Adrenal gland (tissue), 19 donors: ENCODE measurements at places on chromosomes 2 and 18. TPM values are rescaled to one million over a fixed set of nuclear protein-coding genes. Genes with fewer than 3 reads are reported as not detected.

Gene RMND5A
- 25.3 TPM for total RNA-seq

Gene CNGA3
- total RNA-seq, result not detected

Gene DQX1
- not detected for total RNA-seq

Gene TCF7L1
- 6.3 TPM for total RNA-seq

Gene XRCC5
- 204 TPM for total RNA-seq

Gene CDH19
- total RNA-seq, result 7.4 TPM

Gene CCDC178
- 2.2 TPM for total RNA-seq

Gene UPP2
- total RNA-seq, result not detected

Gene OTX1
- total RNA-seq, result not detected

Gene FOXI3
- not detected for total RNA-seq

Gene VAPA
- 324 TPM for total RNA-seq

Gene STON1
- 32.5 TPM for total RNA-seq

GRCh38 chr2:6909431-6910385, 7.5 kb upstream of the RNF144A start:
- H3K27me3 ChIP-seq, result no peaks in the 10 kb centered on the region
- no peak overlapping the region for H3K27ac ChIP-seq
- H3K36me3 ChIP-seq, result no peaks in the 10 kb centered on the region
- H3K4me1 ChIP-seq, result no peaks in the 10 kb centered on the region

DNA sequence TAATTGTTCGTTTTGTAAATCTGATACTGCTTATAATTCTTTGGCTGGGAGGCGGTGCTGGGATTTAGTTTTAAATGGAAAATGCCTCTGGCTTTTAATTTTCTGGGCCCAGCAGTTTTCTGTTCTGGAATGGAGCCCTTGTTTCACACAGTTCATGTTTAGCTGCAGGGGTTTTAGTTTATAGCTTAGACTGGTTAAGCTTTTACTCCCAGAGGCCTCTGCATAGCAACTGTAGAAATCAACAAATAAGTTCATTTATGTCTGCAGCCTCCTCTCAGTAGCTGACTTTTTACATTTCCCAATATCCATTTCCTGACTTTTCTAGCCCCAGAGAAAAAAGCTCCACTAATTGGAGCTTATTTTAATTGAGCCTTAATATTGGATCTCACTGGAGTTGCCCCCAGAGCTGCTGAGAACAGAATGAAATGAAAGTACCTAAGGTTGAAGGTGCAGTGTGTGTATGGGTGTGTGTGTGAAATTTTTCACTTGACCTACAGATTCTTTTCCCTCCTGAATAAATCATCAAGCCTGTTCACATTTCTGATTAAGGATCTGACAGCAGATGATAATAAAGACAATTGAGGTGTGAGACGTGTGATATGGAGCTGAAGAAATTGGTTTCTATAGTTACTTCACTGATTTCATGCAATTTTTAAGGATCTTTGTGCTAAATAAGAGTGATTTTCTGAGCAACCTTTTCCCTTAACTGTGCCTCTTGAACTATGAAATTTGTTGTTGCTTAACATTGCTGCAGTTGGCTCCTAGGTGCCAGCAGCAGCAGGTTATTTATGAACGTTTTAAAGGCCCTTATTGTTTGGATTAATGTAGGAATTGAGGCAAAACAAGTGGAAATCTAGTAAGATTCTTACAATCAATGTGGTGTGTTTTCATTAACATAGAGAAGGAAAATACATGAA, 109.6 kb downstream of the TAF4B start:
- H3K4me3 ChIP-seq, result no peak overlapping the region
- H3K27ac ChIP-seq, result peak overlapping the region; percentile 35
- H3K27me3 ChIP-seq, result no peaks in the 10 kb centered on the region
- no peak for DNase-seq

DNA sequence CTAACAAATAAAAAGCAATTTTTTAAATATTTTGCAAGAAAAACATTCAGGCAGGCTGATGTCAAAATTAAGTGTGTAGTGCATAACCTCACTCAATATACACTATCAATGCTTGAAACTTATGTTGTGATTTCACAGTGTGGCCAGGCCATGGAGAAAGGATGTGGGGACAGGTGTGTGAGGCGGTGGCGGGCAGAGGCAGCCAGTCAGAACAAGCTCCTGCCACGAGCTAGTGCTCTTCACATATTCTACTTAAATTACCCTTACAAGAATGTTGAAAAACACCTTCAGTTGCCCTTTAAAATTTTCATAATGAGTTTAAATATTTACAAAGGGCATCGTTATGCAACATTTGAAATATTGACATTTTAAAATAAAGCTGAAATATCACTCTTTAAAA, 43.2 kb downstream of the CYB5A start:
- DNase-seq, result no peak
- H3K36me3 ChIP-seq, result no peaks in the 10 kb centered on the region
- peaks cover 10% of the 10 kb centered on the region for H3K4me1 ChIP-seq
- no peaks in the 10 kb centered on the region for H3K27me3 ChIP-seq

DNA sequence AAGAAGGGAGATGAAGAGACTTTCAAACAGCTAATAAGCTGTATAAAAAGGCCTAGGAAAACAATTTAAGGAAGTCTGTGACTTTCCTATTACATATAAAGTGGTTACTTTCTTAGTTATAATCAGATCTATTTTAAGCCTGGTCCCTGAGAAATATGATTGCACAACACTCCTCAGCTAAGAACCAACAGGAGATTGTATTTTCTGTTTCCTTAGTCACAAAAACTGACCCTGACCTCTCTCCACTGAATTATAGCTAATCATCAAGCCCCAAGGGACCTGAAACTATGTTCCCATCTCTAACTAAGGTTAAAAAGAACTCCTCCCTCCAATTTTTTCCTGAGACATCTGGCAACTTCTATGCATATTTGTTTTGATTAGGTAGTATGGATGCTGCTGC, 106.9 kb downstream of the ROCK1 start:
- no peaks in the 10 kb centered on the region for H3K27me3 ChIP-seq
- H3K27ac ChIP-seq, result peak overlapping the region; percentile 62
- DNase-seq, result peak; percentile 34
- peaks cover 37% of the 10 kb centered on the region for H3K4me1 ChIP-seq
- H3K4me3 ChIP-seq, result no peak overlapping the region

- H3K27ac ChIP-seq, result no peak overlapping the region
- DNase-seq, result no peak
- no peaks in the 10 kb centered on the region for H3K27me3 ChIP-seq
- H3K36me3 ChIP-seq, result no peaks in the 10 kb centered on the region
- H3K4me3 ChIP-seq, result no peak overlapping the region
- no peaks in the 10 kb centered on the region for H3K4me1 ChIP-seq
Observed at GRCh38 chr2:3319134-3319533, 58.5 kb downstream of the EIPR1 start.

- no peaks in the 10 kb centered on the region for H3K27me3 ChIP-seq
- H3K36me3 ChIP-seq, result no peaks in the 10 kb centered on the region
- H3K27ac ChIP-seq, result no peak overlapping the region
- H3K4me1 ChIP-seq, result peaks cover 26% of the 10 kb centered on the region
Observed at GRCh38 chr18:45571714-45572113, 43.6 kb upstream of the SLC14A2 start.

DNA sequence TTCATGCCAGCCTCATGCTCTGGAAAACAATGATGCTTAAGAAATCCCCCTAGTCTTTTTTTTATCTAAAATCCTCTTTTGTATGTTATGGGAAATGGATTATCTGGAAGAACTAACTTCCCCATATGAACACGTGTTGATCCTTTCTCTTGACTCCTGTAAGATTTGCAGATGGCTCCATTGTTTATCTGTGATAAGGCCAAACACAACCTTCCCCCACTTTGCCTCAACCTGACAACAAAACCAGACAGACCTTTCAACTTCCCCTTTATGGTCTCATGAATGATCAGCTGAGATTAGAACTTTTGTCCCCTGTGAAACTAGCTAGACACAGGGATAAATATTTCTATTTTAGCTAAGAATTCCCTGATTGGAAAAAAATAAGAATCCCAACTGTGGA, 828.0 kb upstream of the CDH2 start:
- no peak overlapping the region for H3K27ac ChIP-seq
- no peaks in the 10 kb centered on the region for H3K27me3 ChIP-seq
- no peaks in the 10 kb centered on the region for H3K4me1 ChIP-seq
- no peak overlapping the region for H3K4me3 ChIP-seq

DNA sequence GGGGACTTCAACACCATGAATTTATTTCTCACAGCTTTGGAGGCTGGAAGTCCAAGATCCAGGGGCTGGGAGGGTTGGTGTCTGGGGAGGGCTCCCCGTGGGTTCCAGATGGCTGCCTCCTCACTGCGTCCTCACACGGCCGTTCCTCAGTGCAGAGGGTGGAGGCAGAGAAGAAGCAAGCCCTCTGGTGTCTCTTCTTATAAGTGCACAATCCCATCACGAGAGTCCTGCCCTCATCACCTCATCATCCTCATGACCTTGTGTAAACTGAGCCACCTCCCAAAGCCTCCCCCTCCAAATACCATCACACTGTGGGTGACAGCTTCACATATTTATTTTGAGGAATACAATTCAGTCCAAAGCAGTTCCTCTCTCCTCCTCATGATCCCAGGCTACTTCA, 26.3 kb downstream of the TMEM163 start:
- H3K4me3 ChIP-seq, result no peak overlapping the region
- no peaks in the 10 kb centered on the region for H3K36me3 ChIP-seq
- no peak for DNase-seq
- H3K27ac ChIP-seq, result no peak overlapping the region
- no peaks in the 10 kb centered on the region for H3K27me3 ChIP-seq

- peaks cover 3% of the 10 kb centered on the region for H3K4me1 ChIP-seq
- no peaks in the 10 kb centered on the region for H3K36me3 ChIP-seq
- H3K4me3 ChIP-seq, result no peak overlapping the region
- H3K27me3 ChIP-seq, result no peaks in the 10 kb centered on the region
Observed at GRCh38 chr2:143258126-143258892, 129.1 kb downstream of the ARHGAP15 start.

GRCh38 chr2:69992310-69993047, 31.0 kb upstream of the ASPRV1 start:
- H3K4me1 ChIP-seq, result no peaks in the 10 kb centered on the region
- no peaks in the 10 kb centered on the region for H3K27me3 ChIP-seq
- no peak overlapping the region for H3K27ac ChIP-seq
- peaks cover 6% of the 10 kb centered on the region for H3K36me3 ChIP-seq

DNA sequence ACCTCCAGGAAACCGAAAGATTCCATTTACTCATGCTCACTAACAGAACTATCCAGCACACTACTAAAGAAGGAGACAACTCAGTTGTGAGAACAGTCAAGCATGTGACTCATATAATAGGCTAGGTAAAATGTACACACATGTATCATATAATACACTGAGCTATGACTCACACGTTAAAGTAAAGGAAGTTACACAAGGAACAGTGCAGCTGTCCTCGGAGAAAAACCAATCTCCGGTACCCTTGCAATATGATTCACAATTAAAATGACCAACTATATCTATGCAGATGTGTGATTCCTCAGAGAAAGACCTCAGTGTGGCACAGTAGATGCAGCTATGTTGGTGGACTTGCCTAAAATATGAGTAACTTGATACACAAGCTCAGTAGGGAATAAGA, 76.5 kb downstream of the STRN start:
- H3K27ac ChIP-seq, result no peak overlapping the region
- H3K27me3 ChIP-seq, result no peaks in the 10 kb centered on the region
- no peaks in the 10 kb centered on the region for H3K36me3 ChIP-seq
- no peaks in the 10 kb centered on the region for H3K4me1 ChIP-seq

GRCh38 chr2:68290901-68291300, 28.8 kb downstream of the CNRIP1 start:
- H3K36me3 ChIP-seq, result no peaks in the 10 kb centered on the region
- no peak overlapping the region for H3K4me3 ChIP-seq
- no peaks in the 10 kb centered on the region for H3K27me3 ChIP-seq

DNA sequence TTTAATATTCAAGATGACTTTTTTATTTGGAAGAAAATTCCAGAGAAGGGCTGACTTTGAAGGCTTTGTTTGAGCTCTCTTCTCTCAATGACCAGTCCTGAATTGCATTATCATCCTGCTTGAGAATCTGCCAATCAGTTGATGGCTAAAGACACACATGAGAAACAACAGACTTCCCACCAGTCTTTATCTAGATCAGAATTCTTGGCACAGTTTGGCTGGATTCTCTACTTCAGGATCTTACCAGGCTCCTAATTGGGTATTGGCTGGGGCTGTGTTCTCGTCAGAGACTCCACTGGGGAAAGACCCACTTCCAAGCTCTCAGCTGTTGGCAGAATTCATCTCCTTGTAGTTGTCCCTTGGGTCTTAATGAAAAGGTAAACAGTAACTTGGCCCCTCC, 86.0 kb downstream of the WDSUB1 start:
- H3K27me3 ChIP-seq, result no peaks in the 10 kb centered on the region
- no peaks in the 10 kb centered on the region for H3K36me3 ChIP-seq
- H3K4me3 ChIP-seq, result no peak overlapping the region
- no peak for DNase-seq

DNA sequence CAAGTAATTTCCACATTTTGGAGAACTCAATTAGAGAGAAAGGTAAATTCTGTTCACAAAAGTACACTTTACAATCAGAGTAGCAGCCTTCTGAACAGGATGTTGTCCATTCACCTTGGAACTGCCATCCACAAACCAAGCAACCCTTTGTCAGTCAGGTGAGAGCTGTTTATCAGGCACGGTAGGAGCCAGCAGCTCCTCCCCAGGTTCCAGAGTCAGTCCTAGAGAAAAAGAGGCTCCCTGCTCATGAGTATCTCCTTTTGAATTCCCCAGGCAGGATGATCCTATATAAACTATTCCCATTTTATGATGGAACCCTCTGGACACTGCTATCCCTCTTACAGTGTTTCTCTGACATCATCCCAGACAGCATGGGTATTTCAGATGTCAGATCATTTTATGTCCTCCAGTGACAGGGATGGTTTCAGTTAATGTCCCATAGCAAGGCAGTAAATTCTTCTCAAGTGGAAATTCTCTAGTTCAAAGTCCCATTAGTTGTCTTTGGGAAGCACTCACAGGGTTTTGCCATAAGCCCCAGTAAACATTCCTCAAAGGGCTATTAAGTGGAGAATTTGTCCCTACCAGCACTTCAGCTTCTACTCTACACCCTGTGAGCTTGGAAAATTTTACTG, 34.5 kb upstream of the CSRNP3 start:
- no peaks in the 10 kb centered on the region for H3K27me3 ChIP-seq
- DNase-seq, result no peak
- no peak overlapping the region for H3K4me3 ChIP-seq
- H3K36me3 ChIP-seq, result no peaks in the 10 kb centered on the region
- H3K27ac ChIP-seq, result no peak overlapping the region

DNA sequence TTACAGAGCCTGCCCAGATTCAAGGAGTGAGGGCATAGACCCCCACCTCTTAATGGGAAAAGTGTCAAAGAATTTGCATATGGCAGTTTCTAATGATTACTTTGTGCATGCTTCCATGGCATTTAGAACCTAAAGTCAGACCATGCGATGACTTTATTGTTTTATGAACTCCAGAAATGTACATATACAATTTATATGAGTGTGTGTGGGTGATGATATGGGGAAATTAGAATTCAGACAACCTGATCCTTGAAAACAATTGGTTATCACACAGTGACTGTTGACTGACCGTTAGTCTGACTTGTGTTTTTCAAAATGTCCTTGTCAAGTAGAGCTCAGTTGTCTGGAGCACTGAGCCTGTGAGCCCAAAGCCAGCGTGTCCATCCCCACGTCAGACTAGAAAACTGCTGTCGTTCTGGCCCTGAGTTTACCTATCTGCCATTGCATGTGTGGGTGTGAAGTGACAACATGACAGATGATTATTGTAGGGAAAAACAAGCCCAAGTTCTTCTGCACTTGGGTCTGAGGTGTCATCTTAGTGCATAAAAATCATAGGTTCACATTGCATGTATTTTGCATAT, 128.4 kb downstream of the MYO3B start:
- H3K4me3 ChIP-seq, result no peak overlapping the region
- peaks cover 3% of the 10 kb centered on the region for H3K27me3 ChIP-seq
- DNase-seq, result no peak
- H3K4me1 ChIP-seq, result no peaks in the 10 kb centered on the region
- no peak overlapping the region for H3K27ac ChIP-seq

- no peak overlapping the region for H3K4me3 ChIP-seq
- H3K27me3 ChIP-seq, result no peaks in the 10 kb centered on the region
- H3K36me3 ChIP-seq, result no peaks in the 10 kb centered on the region
- DNase-seq, result no peak
- no peaks in the 10 kb centered on the region for H3K4me1 ChIP-seq
- no peak overlapping the region for H3K27ac ChIP-seq
Observed at GRCh38 chr2:120963997-120964705, 228.5 kb downstream of the GLI2 start.
